ENCODE measurements at places on chromosomes 4 and X.

- no peak for DNase-seq
Observed at GRCh38 chrX:23888887-23889501, 18.7 kb downstream of the APOO start.

GRCh38 chr4:3218824-3219760 is 29.9 kb upstream of the MSANTD1 start:
- no peak for DNase-seq

- no peak for DNase-seq
Observed at GRCh38 chr4:173159791-173160190, 8.8 kb upstream of the GALNT7 start.

DNA sequence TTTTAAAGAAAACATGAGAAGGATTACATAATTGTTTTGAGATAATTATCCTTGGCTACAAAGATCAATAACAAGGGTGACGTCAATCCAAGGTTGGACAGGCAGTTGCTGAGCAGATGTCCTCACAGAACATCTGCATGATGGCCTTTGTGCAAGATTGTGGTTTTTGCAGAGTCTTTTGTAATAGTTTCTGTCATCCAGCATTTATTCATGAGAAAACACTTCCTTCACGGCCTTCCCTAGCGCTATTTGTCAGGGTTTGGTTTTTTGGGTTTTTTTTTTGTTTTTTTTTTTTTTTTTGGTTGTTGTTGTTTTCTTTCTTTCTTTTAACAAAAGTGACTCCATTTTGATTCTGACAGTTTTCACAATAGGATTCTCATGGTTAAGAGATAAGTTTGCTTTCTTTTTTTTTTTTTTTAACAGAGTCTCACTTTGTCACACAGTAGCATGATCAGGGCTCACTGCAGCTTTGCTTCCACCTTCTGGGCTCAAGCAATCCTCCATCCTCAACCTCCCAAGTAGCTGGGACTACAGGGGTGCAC is 31.5 kb upstream of the ELF2 start:
- DNase-seq, result no peak

GRCh38 chr4:150577796-150578195 is 4.2 kb upstream of the MAB21L2 start:
- no peak for DNase-seq

- DNase-seq, result no peak
Observed at GRCh38 chr4:41865306-41865980, 69.8 kb upstream of the TMEM33 start.
